Esophagus squamous epithelium (tissue), 5 donors: ENCODE measurements at places on chromosomes 13 and 19.

- DNase-seq: no peak
These were observed 376.7 kb downstream of the LIG4 start for GRCh38 chr13:107838588-107839161.

DNA sequence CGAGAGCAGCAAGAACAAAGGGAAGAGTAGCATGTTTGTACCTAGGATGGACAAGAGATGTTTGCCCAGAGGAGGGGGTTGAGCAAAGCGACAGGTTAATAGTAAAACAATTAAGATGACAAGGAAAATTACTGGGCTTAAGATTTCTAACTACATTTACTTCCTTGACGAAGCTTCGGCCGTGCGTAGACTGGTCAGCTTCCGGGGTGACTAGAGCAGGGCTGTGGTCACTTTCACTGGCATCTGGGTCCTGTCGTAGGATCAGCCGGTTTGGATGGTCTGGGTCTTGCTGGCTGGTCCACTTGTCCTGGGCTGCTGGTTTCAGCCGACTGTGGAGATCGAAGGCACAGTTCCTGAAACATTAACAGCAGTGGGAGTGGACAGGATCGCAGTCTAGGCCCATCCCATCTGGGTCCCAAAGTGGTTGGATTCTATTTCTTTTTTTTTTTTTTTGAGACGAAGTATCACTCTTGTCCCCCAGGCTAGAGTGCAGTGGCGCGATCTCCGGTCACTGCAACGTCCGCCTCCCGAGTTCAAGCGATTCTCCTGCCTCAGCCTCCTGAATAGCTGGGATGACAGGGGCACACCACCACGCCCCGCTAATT lies 5.0 kb upstream of the BSG start:
- no peak for DNase-seq

- DNase-seq: no peak
These were observed 677 bp downstream of the TGDS start for GRCh38 chr13:94595001-94595949.

DNA sequence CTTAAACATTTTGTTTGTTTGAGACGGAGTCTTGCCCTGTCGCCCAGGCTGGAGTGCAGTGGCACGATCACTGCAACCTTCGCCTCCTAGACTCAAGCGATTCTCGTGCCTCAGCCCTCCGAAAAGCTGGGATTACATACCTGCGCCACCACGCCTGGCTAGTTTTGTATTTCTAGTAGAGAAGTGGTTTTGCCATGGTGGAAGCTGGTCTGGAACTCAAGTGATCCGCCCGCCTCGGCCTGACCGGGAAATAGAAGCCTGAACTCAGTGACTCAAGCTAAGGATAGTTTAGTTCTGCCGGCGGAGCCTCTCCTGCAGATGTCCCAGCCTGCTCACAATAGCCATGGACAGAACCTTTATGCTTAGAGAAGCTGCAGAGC lies 53.0 kb upstream of the ZNF254 start:
- DNase-seq: no peak

DNA sequence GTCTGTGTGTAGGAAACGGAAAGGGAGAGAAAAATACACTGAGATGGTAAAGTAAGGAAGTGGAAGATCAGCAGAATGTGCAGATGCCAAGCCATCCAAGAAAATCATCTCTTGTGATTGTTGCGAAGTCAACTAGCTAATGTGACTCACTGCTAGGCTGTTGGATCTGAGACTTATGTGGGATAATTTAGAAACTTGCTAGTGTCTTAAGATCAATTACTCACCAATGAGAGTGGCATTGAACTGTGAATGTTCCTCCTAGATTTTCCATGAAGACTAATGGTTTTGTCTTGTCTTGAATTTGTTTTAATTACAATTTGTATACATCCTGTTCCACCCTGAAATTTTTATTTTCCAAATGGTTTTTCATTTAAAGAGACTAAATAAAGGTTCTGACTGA lies 771.6 kb downstream of the EFNB2 start:
- DNase-seq: no peak

- no peak for DNase-seq
These were observed 524.7 kb downstream of the GPC5 start for GRCh38 chr13:91922969-91923592.

GRCh38 chr19:45553464-45553863 lies 31.1 kb downstream of the OPA3 start:
- DNase-seq: no peak

GRCh38 chr13:114131583-114132418 lies 622 bp downstream of the RASA3 start:
- no peak for DNase-seq

DNA sequence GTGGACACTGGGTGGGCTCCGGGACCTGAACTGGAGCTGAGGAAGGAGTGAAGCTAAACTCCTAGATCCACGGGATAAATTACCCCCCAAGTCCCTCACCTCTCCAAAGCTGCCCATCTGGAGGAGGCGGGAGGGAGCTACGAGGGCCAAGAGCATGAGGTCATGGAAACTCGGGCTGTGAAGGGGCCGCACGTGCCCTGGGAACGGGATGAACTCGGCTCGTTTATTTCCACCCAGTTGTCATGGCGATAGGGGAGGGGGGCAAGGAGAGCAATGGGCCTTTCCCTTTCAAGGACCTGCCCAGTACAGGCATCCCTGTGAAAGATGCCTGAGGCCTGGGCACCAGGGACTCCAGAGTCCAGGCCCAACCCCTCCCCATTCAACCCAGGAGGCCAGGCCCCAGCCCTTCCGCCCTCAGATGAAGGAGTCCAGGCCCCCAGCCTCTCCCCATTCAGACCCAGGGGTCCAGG lies 3.8 kb downstream of the PPP1R12C start:
- DNase-seq: no peak

- no peak for DNase-seq
These were observed 635.7 kb downstream of the UQCRFS1 start for GRCh38 chr19:28577233-28577632.

GRCh38 chr13:26468265-26468801 lies 89.2 kb upstream of the WASF3 start:
- DNase-seq: no peak

- DNase-seq: no peak
These were observed 51.5 kb downstream of the MCF2L start for GRCh38 chr13:113020323-113021080.

- DNase-seq: no peak
These were observed 13.9 kb upstream of the OVOL3 start for GRCh38 chr19:36097036-36097435.
